ENCODE measurements at places on chromosomes 4 and X.
A peak's percentile ranks its signal among the peaks of the same experiment; 100 is the strongest.

- no peak for DNase-seq
Measured at GRCh38 chr4:31125496-31125895, 405.3 kb downstream of the PCDH7 start.

DNA sequence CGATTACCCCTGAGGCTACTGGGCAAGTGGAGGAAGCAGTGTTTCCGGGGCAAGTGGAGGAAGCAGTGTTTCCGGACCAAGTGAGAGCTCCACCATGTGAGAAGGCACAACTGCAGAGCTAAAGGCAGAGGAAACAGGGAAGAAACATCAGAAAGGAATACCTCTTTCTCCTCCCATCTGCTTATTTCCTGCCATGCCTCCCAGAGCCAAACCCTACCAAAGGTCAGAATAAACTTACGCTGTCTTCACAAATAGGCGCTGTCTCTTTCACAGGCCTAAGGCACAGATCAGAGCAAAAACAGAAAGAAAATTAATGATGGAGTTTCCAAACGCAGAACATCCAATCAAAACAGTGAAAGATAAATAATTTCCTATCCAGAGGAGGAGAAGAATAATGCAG is 153.0 kb downstream of the ATOH1 start:
- DNase-seq = no peak

DNA sequence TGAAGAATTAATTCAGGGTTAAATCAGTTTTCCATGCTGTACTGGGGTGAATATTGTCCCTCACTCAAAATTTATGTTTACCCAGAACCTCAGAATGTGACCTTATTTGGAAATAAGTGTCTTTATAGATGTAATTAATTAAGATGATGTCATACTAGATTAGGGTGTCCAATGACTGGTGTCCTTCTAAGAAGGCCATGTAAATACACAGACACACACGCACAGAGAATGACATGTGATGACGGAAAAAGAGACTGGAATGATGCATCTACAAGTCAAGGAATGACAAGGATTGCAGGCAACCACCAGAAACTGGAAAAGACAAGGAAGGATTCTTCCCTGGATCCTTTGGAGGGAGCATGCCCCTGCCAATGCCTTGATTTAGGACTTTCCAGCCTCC is 84.6 kb upstream of the GPR34 start:
- DNase-seq = no peak

DNA sequence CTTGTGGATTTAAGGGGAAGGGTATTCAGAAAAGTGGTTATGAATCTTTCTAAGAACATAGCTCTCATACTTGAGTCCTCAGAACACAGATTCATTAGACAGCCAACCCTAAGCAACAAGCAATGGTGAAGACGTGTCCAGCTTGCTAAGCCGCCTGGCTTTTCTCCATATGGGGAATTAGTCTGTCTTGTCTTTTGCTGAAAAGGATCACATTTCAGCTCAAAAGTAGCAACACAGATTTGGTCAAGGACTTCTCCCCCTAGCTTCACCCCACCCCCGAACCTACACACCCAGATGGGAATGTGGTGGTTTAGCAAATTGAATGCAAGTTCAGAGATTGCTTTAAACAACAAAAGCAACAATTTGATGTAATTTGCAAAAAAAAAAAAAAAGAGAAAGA is 103.3 kb upstream of the RASGEF1B start:
- peak; percentile 13 for DNase-seq

DNA sequence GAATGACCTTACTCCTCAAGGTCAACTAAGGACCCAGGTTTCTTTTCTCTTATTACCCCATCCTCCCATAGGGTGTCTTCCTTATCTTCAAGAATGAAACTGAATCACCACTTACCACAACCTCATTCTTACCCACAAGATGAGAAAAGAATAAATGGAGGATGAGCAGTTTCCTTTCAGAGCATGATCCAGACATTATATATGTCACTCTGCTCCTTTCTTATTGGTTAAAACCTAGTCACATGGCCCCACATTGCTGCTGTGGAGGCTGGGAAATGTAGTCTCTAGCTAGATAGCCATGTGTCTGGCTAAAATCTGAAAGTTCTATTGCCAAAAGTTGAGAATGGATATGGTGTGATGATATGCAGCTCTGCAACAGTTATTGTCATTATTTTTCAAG is 62.4 kb upstream of the RAI2 start:
- DNase-seq = no peak
